Stimulated activated CD4-positive, alpha-beta T cell treated with anti-CD3 and anti-CD28 coated beads, Interleukin-2, amount 100 ng/mL, for 4 hours (primary cell): ENCODE measurements at places on chromosomes 2 and 18.

DNA sequence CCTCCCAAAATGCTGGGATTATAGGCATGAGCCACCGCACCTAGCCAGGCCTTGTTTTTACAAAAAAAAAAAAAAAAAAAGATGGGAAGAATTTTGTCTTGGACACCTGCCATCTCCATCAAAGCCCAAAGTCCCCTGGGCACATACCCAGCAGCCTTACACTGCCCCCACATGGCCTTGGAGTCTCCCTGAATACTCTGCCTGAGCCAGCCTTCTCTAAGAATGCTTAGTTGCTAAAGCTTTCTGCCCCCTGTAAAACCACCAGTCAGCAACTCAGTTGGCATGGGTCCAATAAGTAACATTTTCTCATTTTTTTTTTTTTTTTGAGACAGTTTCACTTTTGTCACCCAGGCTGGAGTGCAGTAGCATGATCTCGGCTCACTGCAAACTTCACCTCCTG, 40.6 kb downstream of the SPC25 start:
- DNase-seq = no peak

DNA sequence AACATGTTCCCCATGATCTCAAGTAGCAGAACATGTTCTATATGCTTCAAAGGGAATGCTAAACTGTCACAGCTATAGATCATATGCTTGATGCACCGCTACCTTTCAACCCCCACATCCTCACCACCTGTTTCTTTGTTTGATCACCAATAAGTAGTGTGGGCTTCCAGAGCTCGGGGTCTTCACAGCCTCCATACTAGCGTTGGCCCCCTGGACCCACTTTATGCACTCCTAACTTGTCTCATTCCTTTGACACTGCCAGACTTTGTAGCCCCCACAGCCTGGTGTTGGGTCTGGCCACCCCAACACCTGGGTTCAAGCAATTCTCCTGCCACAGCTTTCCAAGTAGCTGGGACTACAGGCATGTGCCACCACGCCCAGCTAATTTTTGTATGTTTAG, 11.6 kb upstream of the RBM44 start:
- no peak for DNase-seq

GRCh38 chr2:101041413-101041812, 39.3 kb downstream of the RPL31 start:
- no peak for DNase-seq

GRCh38 chr2:71725836-71726235, 272.5 kb downstream of the DYSF start:
- no peak for DNase-seq

- DNase-seq = no peak
Observed at GRCh38 chr2:227822416-227823003, 8.9 kb downstream of the CCL20 start.

DNA sequence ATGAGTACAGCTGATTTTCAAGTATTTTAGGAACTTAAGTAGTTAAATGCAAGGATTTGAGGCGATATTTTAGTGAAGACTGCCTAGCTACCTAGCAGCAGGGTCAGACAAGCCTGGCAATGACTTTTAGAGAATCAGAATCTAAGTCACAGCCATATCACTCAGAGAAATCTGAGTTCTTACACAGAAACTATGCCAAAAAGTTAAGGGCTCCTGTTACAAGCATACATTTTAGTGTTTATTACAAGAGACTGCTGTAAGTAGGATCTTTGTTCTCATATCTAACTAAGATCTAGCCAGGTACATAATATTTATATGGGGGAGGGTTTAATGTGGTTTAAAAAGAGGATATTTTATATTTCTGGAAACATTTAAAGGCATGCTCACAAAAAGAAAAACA, 37.5 kb downstream of the MAP4K3 start:
- no peak for DNase-seq

DNA sequence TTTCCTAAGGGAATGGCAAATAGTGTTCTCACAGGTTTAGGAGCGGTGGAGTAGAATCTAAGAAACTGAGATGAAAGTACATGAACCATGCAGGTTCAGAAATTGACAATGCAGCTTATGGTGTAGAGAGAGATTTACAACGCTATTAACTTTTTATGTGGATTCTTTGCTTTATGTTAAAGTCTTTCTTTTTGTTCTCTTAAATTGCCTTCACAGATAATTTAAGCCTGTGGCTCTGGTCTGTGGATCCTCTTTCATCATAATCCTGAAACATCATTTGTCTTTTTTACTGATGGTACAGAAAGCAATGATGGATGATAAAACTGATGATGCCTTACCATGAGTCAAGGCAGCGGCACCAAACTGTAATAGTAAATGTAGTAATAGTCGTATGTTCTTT, 30.3 kb downstream of the SOCS6 start:
- no peak for DNase-seq

DNA sequence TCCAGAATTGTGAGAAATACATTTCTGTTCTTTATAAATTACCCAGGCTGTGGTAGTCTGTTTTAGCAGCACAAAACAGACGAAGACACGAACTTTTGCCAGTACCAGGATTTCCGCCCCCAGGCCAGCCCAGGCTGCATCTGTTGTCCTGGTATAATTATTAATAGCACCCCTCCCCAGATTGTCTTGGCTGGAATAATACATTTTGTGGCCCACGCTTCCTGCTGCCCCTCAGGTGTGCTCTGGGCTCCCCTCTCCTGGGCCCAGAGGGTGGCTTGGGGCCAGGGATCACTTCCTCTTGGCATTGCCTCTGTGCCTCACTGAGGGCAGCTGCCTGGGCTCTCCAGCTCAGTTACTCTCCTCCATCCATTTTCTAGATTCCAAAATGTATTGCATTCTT, 102.1 kb upstream of the HS6ST1 start:
- no peak for DNase-seq

DNA sequence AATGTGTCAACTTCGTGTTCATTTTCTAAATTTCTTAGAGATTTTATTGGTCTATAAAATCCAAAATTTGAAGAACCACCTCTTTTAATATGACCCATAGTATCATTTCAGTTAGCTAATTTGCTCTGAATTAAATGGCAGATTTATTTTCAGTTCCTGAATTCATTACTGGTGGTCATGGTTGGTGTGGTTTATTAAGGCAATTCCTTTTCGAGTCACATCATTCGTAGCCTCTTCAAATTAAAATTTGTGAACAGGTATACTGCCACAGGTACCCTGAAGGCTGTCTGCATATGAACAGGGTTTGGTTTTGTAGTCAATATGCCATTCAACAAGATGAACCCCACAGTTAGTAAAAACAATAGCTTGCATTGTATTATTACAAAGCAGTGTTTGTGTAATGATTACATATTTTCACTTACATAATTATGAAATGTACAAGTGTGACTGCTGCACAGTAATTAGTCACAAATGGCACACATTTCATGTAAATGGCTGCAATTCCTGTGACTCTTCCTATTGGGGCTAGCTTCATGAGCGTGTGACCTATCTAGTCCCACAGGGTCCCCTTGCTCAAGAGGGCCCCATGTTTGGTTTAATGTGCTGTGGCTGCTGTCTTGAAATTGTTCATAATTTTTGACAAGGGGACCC, 48.9 kb downstream of the CDC42EP3 start:
- DNase-seq = no peak

DNA sequence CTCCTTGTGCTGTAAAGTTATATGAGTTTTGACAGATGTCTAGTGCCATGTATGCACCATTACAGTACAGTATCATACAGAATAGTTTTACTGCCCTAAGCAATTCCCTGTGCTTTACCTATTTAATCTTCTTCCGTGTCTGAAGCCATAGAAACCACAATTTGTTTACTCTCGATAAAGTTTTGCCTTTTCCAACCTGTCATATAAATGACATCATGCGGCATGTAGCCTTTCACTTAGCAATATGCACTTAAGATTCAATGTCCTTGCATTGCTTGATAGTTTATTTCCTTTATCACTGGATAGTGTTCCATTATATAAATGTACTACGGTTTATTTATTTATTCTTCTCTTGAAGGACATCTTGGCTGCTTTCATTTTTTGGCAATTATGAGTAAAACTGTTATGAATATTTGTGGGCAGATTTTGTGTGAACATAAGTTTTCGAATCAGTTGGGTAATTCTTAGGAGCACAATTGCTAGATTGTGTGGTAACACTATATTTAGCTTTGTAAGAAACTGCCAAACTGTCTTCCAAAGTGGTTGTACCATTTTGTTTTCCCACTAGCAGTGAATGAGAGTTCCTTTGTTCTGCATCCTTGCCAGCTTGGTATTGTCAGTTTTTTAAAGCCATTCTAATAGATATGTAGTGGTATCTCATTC, 136.8 kb upstream of the MAP3K20 start:
- no peak for DNase-seq

- DNase-seq = no peak
Observed at GRCh38 chr2:143841935-143842334, 678.0 kb downstream of the ZEB2 start.

GRCh38 chr2:74186038-74186437, 7.4 kb upstream of the MOB1A start:
- no peak for DNase-seq

GRCh38 chr2:76472946-76473345, 762.2 kb upstream of the GCFC2 start:
- DNase-seq = no peak

- no peak for DNase-seq
Observed at GRCh38 chr2:110941226-110941625, 179.5 kb upstream of the BCL2L11 start.

DNA sequence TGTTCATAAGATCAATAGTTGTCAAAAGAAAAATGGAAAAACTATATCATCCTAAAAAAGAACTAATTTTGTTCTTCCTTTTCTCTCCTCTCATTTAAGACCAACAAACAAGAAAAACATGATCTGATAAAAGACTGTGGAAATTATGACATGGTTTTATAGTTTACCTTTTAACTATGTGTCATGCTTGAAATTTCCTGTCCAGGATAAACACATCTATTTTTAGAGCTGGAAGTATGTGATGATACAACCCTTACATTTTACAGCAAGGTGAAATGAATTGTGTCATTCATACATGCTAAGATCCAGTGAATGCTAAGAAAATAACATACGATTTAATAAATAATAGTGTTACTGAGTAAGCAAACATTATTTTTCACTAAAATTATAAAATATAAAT, 89.9 kb downstream of the GULP1 start:
- no peak for DNase-seq

- DNase-seq = no peak
Observed at GRCh38 chr18:22563164-22563583, 145.5 kb upstream of the CTAGE1 start.

DNA sequence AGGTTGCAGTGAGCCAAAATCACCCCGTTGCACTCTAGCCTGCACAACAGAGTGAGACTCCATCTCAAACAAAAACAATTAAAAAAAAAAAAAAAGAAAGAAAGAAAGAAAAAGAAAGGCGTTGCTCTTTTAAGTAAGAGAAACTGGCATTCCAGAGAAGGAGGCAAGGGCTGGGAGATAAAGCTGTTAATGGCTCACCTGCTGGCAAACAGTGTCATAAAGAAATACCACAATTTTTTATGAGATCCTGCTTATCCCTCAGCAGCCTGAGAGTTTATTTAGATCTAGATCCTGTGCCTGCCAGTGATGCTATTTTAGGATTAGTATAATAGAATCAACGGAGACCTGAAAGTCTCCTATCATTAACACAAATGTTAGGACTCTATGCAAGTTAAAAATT, 16.3 kb downstream of the SLC19A3 start:
- no peak for DNase-seq

DNA sequence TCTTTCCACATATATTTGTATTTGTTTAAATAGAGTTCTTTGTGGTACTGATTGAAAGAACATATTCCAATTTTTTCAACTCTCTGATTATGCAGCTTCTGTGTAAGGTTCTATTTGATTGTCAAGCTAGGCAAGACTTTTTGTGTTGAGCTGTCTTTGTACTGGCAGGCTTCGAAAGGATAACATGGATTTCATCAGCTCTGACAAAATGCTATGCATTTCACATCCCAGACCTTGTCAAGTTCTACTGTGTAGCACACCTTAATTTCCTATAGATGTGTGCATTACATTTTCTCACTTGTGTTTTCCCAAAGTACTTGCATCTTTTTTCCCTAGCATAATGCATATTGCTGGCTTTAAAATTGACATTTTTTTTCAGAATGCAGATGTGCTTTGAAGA, 555.0 kb upstream of the GYPC start:
- no peak for DNase-seq

- no peak for DNase-seq
Observed at GRCh38 chr2:151029406-151030157, 232.1 kb downstream of the RBM43 start.

DNA sequence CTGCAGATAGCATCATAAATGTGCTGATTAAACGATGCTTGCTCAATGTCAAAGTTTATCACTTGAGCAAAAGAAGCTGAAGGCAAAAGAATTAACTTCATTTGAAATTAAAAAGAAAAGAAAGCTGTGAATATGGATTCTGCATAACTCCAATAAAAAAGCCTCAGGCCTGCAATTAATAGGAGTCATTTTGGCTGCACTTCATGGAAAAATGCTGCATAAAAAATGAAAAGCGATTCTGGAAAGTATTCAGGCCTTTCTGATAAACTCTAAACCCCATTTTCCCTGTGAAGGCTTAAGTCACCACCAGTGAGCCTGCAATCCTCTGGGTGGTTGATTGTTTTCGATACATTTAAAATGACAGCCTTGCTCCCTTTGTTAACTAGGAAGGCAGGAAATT, 1793.4 kb downstream of the SUCLG1 start:
- no peak for DNase-seq

DNA sequence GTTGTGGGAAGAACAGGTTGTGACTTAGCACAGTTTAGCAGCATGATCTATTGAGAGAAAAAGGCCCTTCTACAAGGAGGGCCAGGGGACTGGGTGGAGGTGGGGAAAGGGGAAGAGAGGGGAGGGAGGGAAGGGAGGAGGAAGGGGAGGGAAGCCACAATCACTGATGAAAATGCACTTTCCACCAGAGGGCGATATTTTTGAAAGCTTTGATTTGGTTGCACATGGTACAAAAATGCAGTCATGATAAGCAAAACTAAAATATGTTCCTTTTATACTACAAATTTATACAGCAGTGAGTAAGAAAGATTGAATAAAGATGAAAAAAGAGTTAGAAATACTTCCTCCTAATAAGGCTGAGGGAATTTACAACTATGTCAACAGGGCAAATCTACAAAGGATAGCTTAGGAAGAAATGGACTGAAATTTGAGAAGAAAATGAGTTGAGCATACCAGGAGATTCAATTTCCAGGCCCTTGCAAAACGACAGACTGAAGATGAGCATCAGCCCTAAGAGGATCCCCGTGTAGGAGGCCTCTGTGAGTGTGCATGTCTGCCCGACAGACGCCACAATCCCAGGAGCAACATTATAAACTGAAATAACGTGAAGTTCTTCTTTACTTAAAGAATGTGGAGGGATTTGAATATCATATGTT, 17.2 kb downstream of the SH3YL1 start:
- DNase-seq = no peak

DNA sequence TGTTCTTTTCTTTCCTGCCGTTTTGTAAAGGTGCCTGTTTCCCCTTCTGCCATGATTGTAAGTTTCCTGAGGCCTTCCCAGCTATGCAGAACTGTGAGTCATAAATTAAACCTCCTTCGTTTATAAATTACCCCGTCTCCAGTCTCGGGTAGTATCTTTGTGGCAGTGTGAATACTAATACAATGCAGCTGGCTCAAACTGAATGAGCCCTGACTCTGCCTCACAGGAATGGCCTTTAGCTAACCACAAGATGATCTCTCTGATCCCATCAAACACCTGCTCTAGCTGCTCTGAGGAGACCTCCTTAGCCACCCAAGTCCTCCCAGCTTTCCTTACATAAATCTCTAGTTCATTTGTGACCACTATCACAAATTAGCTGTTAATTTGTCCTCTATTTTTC, 41.5 kb upstream of the CAB39 start:
- no peak for DNase-seq

- no peak for DNase-seq
Observed at GRCh38 chr2:236977852-236978398, 107.8 kb upstream of the COPS8 start.

- no peak for DNase-seq
Observed at GRCh38 chr2:218265626-218266025, 4.3 kb downstream of the AAMP start.
